ENCODE measurements at places on chromosomes 3 and 15.

- peak; percentile 15 for DNase-seq
Measured at GRCh38 chr3:15064299-15064834, 748 bp downstream of the MRPS25 start.

- DNase-seq: no peak
Measured at GRCh38 chr3:61201071-61201470, 50.2 kb downstream of the FHIT start.

GRCh38 chr3:49199239-49199899, 28.0 kb downstream of the KLHDC8B start:
- DNase-seq: no peak

GRCh38 chr3:9037144-9037711, 74.0 kb upstream of the RAD18 start:
- DNase-seq: no peak

All from T-helper 1 cell (primary cell).